ENCODE measurements at places on chromosomes 5 and 9.

GRCh38 chr5:147403651-147404640 is 105.9 kb downstream of the DPYSL3 start:
- DNase-seq: no peak

DNA sequence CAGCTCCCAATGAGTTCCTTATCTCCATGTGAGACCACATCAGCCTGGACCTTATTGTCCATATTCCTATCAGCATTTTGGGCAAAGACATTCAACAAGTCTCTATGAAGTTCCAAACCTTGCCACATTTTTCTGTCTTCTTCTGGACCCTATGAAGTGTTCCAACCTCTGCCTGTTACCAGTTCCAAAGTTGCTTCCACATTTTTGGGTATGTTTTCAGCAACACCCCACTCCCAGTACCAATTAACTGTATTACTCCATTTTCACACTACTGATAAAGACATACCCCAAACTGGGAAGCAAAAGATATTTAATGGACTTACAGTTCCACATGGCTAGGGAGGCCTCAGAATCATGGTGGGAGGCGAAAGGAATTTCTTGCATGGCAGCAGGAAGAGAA is 548.5 kb downstream of the CHSY3 start:
- DNase-seq: no peak

- no peak for DNase-seq
These were observed 49.5 kb downstream of the TJP2 start for GRCh38 chr9:69223605-69224004.

- DNase-seq: no peak
These were observed 118.3 kb downstream of the SLC1A3 start for GRCh38 chr5:36724467-36725332.

- DNase-seq: no peak
These were observed 27.8 kb downstream of the PRRC2B start for GRCh38 chr9:131421691-131422090.

All from stimulated activated CD4-positive, alpha-beta T cell treated with anti-CD3 and anti-CD28 coated beads, Interleukin-12 subunit alpha, Interleukin-12 subunit beta, amount 100 ng/mL, for 24 hours (primary cell).